ENCODE measurements at places on chromosomes 11 and 22. TPM values are rescaled to one million over a fixed set of nuclear protein-coding genes. Genes with fewer than 3 reads are reported as not detected.

Gene BTG4
- not detected for total RNA-seq

Gene C11orf42
- total RNA-seq = not detected

Gene ABCG4
- not detected for total RNA-seq

DNA sequence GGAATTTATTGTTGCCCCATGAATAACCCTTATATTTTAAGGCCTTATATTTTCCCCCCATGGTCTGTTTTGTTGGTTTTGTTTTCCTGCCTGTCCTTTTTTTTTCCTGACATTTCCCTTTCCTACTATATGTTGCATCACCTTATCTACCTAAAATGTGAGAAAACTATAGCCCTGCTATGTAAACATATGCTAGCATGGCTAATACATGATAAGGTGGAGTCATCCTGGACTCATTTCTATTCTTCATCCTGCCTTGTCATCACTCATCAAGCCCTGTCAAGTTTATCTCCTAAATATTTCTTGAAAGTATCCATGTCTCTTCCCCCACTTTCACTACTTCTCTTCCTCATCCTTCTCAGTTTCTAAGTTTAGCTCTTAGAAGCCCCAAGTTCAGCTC, 2168.8 kb upstream of the RAG2 start:
- no peak for DNase-seq

DNA sequence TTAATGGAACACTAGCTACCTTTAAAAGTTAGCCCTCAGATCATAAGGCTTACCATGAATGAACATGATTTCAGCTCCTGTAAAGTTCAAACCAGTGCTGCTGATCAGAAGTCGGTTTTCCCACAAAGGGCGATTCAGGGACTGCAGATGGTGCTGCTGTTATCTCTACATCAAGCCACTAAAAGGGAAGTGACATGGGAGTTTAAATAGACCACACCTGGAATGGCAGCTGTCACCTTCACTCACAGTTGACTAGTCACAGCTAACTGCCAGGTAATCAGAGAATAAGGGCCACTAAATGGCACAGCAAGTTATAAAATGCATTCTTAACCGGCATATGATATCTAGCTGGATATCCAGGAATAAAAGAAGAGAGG, 581.1 kb upstream of the ARHGAP42 start:
- no peak for DNase-seq

DNA sequence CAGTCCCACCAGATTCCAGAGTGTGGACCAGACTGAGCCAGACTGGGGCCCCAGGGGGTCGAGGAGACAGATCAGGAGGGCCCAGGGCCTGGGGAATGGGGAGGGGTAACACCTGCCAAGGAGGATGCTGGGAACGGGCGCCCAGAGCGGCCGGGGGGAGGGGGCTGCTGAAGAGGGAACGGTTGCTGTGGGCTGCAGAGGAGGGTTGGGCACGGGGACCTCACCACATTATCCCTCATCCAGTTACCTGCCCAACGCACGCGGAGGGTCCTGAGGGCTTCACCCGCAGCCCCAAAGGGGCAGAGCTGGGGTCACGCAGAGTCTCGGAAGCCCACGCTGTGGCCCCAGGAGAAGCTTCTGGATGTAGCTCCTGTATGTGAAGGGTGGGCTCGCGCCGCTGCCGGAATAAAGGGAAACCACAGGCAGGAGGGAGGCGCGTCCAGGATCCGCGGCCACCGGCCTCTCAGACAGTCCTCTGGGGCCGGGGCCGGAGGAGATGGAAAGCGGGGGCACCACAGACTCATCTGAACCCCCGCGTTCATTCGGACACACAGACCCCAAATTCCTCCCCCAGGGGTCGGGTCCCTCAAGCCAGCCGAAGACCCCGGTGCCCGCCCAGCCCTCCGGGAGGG, 866 bp upstream of the SELENOO start:
- no peak for DNase-seq

- no peak for DNase-seq
Measured at GRCh38 chr22:48795664-48796063, 1032.0 kb downstream of the BRD1 start.

GRCh38 chr11:65113361-65113756, 1.7 kb downstream of the TM7SF2 start:
- no peak for DNase-seq
